ENCODE measurements at places on chromosomes 3 and 15.

DNA sequence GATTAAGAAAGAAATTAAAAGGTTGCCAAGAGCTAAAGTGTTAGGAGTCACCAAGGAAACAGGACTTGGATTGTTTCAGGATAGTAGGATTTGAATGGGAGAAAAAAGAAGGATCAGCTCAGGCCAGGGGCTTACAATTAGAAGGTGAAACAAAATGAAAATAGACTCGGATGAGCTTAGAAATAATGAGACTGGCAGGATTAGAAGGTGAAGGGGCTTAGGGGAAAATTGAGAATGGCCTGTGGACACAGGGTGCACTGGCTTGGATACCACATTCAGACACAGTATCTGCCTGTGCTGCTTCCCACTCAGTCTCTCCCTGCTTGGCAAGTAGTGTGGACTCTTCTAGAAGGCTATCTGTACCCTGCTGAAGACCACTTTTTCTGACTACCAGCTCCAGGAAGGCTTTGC, 206.1 kb upstream of the ATP10A start:
- DNase-seq = no peak

- no peak for DNase-seq
These were observed 577.5 kb downstream of the DIPK2A start for GRCh38 chr3:144549166-144549565.

- no peak for DNase-seq
These were observed 84.9 kb downstream of the TIGIT start for GRCh38 chr3:114378760-114379159.

DNA sequence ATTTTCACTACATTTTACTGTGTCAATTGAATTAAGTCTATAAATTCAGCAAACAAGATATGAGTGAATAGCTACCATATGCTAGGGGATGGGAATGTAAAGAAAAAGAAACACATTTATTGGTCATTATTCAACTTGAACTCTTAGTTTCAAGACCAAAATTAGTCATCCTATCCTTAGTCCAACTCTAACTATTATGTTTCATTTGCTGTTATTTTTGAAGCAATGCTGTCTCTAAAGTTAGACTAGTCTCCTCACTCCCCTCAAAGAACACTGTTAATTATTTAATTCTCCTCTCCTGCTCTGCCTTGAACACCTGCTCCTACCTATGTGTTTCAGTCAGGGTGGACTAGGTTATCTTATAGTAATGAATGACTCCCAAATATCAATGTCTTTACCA, 920.9 kb downstream of the TUSC7 start:
- DNase-seq = no peak

DNA sequence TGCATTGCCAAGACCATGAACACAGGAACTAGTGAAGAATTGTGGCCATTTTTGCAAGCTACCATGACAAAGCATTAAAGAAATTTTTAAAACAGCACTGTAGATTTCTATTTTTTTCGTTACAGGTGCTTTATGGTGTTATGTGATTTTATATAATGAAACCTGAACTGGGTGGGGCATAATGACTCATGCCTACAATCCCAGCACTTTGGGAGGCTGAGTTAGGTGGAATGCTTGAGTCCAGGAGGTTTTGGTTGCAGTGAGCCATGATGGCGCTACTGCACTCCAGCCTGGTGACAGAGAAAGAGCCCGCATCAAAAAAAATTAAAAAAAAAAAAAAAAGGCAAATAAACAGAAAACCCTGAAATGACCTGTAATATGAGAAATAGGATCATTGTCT, 846.7 kb downstream of the EPHA3 start:
- no peak for DNase-seq

GRCh38 chr3:139671863-139672646, 5.7 kb downstream of the NMNAT3 start:
- no peak for DNase-seq

DNA sequence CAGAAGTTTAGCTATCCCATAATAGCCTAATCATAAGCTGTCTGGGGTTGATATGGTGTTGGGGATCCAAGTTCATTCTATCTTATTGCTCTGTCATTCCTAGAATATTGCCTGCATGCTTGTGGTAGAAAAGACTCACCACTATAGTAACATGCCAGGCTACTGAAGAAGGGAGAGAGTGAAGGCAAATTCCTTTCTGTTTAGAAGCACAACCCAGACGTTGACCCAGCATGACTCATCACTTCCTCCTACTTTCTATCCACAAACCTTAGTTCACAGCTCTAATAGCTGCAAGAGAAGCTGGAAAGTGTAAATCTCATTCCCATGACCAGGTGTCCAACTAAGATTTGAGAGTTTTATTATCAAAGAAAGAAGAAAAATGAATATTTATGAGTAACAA, 57.8 kb upstream of the NMD3 start:
- DNase-seq = no peak

DNA sequence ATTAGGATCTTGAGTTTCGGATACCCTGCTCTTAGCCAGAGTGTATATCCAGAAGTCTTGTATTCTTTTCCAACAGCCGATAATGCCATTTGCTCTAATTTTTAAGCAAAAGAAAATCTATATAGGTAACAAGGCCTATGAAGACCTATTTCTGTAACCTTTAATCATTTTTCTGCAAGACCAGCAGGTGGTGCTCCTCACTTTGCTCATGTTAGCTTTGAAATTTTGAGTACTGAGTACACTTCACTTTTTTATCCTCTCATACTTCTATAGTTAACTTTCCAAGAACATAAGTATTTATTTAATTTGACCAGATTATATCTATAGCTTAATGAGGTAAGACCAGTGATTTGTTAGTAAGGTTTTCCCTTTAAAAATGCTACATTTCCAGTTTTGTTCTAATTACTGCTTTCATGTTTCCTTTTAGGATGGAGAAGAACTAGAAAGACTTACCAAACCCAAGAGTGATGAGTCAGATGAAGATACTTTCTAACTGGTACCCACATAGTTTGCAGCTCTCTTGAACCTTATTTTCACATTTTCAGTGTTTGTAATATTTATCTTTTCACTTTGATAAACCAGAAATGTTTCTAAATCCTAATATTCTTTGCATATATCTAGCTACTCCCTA, 20.5 kb downstream of the SLC35A5 start:
- DNase-seq = peak; percentile 77

Data from muscle of back (tissue), 13 donors.